ENCODE measurements at places on chromosomes 4 and X. TPM values are rescaled to one million over a fixed set of nuclear protein-coding genes. Genes with fewer than 3 reads are reported as not detected.
A peak's percentile ranks its signal among the peaks of the same experiment; 100 is the strongest.

DNA sequence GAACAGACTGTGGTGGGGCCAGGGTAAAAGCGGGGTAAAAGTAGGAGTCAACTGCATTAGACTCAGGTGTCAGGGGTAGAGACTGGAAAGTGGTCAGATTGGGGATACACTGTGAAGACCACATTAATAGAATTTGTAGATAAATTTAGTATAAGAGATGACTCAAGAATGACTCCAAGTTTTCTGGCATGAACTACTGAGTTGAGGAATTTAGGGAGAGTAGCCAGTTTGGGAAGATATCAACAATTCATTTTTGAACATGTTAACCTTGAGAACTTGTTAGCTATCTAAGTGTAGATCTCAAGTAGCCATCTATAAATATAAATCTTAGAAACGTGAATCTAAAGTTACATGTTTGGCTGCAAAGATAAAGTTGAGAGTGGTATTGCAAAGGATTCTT, 206.9 kb upstream of the HCCS start:
- no peak for DNase-seq

- no peak for DNase-seq
Measured at GRCh38 chr4:180100433-180101344, 2142.5 kb upstream of the TENM3 start.

GRCh38 chr4:97987019-97987648, 156.1 kb downstream of the STPG2 start:
- no peak for DNase-seq

The GYPE gene
- total RNA-seq = 1.8 TPM

GRCh38 chr4:48093991-48094416, 40.0 kb downstream of the TXK start:
- peak; percentile 51 for DNase-seq

- no peak for DNase-seq
Measured at GRCh38 chr4:9925750-9926439, 95.4 kb downstream of the SLC2A9 start.

DNA sequence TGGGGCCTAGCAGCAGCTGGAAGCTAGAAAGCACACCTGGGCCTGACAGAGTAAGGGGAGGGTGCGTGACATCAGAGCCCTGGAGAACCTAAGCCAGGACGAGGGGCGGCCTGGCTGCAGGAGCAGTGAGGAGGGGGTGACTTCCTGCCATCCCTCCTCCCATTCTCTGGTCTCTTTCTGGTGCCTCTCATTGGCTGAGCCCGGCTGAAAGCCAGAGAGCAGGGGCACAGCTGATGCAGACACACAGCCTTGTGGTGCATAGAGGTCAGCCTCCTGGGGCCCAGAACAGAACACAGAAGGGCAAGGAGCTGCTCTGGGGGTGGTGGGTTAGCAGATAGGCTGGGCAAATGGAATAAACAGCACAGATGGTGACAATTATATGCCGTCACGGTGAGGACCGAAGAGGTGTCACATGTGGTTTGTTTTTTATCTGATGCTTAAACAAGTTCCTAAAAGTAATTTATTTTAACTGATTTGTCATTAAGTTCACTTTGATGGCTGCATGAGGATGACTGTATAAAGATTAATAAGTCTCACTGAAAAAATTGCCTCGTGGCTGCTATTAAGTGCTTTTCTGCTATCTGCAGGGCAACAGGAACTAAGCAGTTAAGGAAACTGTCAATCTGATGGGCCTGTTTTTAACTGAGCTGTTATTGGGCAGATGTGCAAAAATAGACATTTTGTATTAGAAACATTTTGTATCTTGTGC, 102.0 kb downstream of the FNIP2 start:
- DNase-seq = no peak

- no peak for DNase-seq
Measured at GRCh38 chr4:174244441-174244840, 39.0 kb downstream of the FBXO8 start.

DNA sequence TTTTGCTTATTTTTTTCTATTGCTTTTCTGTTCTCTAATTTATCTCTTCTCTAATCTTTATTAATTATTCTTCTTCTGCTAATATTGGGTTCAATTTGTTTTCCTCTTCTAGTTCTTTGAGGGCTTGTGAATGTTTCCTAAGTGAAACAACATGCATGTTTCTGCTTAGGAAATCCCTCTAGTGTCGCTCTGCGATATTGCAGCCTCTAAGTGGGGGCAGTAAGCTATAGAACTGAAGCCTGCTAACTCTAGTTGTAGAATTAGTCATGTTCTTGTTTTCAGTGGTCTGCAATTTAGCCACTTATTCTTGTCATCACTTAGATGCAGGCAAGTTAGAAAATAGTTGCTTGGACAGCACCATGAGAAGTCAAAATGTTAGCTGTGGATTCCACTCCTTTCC, 222.6 kb downstream of the SPIN4 start:
- DNase-seq = no peak

The TMPRSS11B gene
- total RNA-seq = not detected

The STOX2 gene
- total RNA-seq = 38.1 TPM

GRCh38 chr4:170247596-170247995, 157.8 kb upstream of the AADAT start:
- DNase-seq = no peak

DNA sequence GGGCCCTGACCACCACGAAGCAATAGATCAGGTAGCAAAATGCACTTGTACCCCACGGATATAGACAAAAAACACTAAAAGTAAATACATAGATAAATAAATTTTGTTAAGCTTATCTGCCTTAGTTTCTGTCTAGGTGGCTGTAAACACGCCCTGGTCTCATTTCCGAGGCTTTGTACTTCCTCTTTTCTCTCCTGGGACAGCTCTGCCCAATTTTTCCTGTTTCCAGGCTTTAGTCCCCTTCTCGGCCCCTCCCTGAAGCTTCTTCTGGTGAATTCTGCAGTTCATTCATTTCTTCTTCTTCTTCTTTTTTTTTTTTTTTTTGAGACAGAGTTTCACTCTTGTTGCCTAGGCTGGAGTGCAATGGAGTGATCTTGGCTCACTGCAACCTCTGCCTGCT, 73.4 kb upstream of the STOX2 start:
- DNase-seq = no peak

The CLGN gene
- total RNA-seq = 1.1 TPM

DNA sequence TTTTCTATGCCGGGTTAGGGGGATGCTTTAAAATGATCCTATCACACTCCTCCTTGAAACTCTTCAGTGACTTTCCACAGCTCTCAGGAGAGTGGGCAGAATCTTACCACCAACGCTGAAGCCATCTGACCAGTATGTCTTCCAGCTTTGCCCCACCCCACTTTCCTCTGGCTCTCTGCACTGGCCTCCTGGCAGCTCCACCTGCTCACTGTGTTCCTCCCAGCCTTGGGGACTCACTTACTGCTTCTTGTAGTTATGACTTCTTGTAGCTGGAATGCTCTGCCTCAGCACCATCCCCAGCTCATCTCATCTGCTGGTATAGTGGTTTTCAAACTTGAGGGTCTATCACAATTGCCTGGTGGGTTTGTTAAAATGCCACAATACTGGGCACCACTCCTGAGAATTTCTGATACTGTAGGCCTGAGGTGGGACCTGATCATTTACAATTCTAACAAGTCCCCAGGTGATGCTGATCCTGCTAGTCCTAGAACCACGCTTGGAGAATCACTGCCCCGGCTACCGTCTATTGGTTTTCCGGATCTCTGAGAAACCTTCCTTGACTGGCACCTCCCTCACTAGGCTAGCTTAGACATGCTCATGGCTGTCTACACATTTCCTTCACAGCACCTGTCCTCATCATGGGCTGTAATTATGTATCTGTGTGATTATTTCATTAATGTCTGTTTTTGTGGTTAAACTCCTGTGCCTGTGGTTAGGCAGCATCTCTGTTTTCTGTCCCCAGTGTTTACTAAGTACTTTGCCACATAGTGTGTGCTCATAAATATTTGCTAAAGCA, 152.2 kb downstream of the MGST2 start:
- no peak for DNase-seq

GRCh38 chrX:47228550-47229270, 4.1 kb upstream of the USP11 start:
- DNase-seq = no peak

GRCh38 chrX:2251211-2251610, 249.6 kb downstream of the DHRSX start:
- DNase-seq = no peak

The SLC49A3 gene
- 8.9 TPM for total RNA-seq

- no peak for DNase-seq
Measured at GRCh38 chr4:54898056-54898562, 227.3 kb downstream of the KDR start.

The MOSPD2 gene
- total RNA-seq = 25.2 TPM

DNA sequence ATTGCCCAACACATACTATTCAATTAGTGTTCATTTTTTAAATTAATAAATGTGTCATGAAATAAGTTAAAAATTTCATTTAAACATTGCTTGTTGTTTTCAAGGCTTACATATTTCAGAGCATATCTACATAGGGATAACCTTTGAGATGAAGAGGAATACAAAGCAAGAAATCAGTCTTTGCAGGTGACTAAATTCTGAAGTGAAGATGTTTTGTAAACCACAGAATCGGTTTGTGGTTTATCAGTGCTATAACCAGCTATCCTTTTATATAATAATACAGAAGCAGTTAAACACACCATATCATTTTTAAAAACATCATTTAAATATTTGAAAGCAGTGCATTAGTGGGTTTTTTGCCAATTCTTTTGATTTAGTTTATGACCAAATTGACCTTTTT, 26.9 kb downstream of the FAM241A start:
- no peak for DNase-seq

The ITGB1BP2 gene
- total RNA-seq = 8.9 TPM

DNA sequence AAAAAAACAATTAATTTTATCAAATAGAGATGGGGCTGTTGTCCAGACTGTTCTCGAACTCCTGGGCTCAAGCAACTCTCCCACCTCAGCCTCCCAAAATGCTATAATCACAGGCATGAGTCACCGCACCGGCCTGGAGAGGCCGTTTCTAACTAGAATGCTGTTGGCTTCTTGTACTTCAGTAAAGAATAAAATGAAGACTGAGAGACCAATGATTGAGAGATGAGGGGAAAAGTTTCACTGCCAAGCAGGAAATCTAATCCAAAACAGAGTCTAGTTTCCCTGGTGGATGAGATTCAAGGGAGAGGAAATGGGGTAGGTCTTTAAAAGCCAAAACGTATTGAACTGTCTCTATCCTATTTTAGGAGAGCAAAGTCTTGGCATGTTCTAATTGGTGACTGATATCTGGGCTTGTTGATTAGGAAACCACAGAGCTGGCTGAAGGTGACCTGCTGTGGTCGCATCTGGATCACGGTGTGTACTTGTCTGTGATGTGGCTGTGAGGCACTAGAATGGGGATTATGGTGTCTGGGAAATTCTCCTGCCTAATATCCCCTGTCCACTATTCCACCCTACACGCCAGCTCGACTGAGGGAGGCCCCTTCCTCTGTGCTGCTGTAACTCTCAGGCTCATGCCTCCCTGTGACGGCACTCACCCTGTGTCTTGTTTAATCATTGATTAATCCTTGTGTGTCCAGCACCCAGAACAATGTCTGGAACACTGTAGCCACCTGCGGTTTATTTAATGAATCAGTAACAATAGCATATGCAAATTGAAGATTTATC, 15.0 kb upstream of the TRIM2 start:
- DNase-seq = no peak

- DNase-seq = no peak
Measured at GRCh38 chr4:76637712-76638361, 202.8 kb downstream of the SHROOM3 start.

GRCh38 chr4:48297256-48297846, 27.7 kb upstream of the TEC start:
- DNase-seq = no peak

Measured in ureter (tissue), 1 donor.